ENCODE measurements at places on chromosomes 16 and 17.

GRCh38 chr17:39679521-39680192, 8.2 kb downstream of the PGAP3 start:
- DNase-seq: no peak

DNA sequence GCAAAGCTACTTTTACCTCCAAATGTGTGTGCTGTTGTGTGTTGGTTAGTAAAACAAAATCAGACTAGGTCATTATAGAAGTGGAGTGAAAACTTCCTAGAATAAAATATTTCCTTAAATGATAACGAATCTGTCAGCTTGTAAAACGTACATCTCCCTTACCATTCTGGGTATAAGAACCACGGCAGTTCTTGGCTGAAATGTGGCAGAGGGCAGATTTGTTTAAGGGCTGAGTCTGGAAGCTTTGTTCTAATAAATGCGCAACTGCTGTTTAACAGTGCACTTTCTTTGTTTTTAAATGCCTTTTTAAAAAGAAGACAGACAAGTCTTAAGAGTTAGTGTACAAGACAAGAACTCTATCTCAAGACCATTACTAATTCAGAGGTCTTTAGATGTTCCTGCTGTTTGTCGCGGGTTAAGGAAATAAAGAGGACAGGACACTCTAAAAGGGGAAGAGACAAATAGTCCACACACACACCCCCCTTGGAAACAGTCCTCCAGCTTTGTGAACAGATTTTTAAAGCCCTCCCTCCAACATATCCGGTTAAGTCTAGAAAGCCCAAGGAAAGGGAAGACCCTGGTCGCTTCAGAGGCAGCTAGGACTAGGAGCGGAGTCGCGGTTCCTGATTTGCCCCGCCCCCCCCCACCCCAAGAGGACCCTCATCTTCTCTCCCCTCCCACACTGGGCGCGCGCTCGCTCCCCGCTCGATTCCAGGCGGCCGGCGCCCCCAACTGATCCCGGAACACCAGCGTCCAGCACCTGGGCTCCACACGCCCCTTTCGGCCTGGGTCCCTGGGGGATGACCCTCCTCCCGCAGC, 658 bp downstream of the SYNRG start:
- DNase-seq: peak; percentile 67

DNA sequence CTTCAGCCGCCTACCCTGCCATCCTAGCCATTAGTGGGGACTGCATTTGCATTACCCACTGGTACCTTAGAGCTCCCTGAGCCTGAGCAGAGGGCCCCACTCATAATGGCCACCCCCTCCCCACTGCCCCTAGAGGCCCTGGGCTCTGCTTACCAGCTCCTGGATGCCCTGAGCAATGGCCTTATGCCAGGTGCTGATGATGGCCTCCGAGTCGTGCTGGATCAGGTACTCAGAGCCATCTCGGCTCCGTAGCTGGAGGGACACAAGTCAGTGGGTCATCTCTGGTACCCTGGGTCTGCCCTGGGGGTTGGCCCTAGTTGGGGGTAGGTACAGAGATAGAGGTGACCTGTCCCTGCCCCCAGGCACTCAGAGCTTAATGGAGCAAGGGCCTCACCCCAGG, 34.9 kb downstream of the ARHGAP27 start:
- DNase-seq: no peak

DNA sequence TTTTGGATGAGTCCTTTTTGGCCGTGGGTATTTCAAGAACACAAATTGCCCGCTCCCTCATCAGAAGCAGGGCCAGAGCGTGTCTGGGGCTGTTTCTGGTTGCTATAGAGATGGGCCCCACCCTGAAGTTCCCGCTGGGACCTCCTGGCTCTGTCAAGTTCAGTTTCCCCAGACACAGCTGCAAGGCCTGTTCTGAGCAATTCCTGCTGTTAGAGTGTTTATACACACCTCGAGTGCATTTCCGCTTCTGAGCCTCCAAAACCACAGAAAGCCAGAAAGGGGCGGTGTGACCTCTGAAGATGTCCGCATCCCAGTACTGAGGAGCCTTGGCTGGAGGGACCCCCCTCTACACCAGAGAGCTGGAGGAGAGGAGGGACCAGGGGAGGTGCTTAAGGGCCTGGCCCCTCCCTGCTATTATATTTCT, 9.3 kb upstream of the WBP2 start:
- peak; percentile 81 for DNase-seq

DNA sequence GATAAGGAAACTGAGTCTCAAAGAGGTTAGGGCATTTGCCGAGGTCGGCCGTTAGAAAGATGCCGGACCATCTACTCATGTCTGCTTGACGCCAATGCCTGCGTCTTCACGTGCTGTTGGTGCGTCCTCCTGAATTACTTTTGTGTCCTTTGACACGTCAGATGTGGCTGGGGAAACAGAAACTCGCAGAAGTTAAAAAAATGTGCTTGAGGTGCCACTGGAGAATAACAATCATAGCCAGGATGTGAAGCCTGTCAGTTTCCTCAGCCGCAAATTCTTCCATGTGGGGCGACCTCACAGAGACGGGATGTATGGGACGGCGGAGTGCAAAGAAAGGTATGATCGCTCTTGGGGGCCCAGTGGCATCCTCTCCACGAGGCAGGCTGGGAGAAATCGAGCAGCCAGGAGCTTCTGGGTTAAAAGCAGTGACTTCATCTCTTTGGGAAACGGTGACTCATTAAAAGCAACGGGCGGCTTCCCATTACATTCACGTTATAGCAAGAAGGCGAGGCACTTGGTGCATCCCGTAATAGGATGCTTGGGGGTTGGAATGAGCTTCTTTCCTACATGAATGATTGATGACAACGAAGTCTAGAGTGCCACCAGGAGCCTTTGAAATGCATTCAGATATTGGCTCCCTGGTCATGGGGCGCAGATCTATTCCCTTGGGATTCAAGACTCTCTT, 67.8 kb downstream of the BMERB1 start:
- peak; percentile 22 for DNase-seq

DNA sequence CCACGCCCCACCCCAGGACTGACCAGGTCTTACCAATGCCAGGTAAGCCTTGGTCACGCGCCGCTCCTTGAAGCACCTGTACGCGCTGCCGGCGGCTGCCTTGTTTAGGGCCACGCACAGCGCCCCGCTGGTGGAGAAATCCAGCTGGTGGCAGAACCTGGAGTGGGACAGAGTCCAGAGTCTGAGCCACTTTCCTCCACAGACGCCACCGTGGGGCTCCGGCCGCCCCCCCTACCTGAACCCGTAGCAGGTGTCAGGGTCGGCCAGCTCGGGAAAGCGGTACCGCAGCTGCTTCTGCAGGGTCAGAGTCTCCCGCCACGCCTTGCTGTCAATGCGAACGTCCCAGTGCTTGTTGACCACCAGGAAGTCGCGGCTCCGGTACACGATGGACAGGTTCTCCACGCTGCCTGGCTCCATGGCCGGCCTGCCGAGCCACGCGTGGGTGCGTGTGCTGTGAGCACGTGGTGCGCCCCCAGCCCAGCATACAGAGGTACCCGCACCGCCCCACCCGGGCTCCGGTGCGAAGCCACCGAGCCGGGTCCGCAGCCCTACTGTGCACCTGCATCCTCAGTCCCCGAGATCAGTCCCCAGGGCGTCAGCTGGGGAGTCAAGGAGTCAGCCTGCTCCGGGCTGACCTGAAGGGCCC, 737 bp downstream of the RPUSD1 start:
- DNase-seq: peak; percentile 50

GRCh38 chr16:49748322-49748721, 107.6 kb downstream of the ZNF423 start:
- peak; percentile 70 for DNase-seq

- no peak for DNase-seq
Measured at GRCh38 chr17:53135969-53136368, 686.8 kb upstream of the KIF2B start.

- no peak for DNase-seq
Measured at GRCh38 chr17:59493867-59494266, 71.5 kb upstream of the DHX40 start.

- no peak for DNase-seq
Measured at GRCh38 chr17:6196355-6196754, 126.2 kb downstream of the WSCD1 start.

GRCh38 chr16:1460602-1461138, 14.2 kb downstream of the CLCN7 start:
- no peak for DNase-seq

- peak; percentile 81 for DNase-seq
Measured at GRCh38 chr17:38867179-38867967, 2.5 kb upstream of the LASP1 start.

DNA sequence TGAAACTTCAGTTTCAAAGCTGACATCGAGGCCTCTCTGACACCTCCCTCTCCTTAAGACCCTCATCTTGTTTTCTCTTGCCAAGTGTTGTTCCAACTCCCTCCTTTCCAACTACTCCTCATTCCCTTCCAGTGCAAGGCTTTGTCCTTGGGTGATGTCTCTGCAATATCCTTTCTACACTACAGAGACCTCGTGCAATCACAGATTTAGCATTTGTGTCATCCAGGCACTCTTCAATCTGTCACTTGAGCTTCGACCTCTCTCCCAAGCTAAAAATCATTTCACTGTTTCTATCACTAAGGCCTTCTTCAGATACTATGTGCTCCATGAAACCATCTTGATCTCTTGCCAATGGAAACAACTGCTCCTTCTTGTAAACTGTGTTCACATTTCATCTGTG, 31.6 kb downstream of the TEKT3 start:
- DNase-seq: no peak

- no peak for DNase-seq
Measured at GRCh38 chr17:42704837-42705494, 22.6 kb downstream of the CNTNAP1 start.

GRCh38 chr16:87123356-87124001, 193.7 kb downstream of the C16orf95 start:
- no peak for DNase-seq

- DNase-seq: no peak
Measured at GRCh38 chr16:90031186-90031930, 12.1 kb upstream of the DBNDD1 start.

GRCh38 chr16:67882374-67883145, 2.1 kb upstream of the NRN1L start:
- DNase-seq: no peak
